Motor neuron (in vitro differentiated cells): ENCODE measurements at places on chromosomes 12 and 14.

- no peak for ATAC-seq
These were observed 426.0 kb downstream of the DAD1 start for GRCh38 chr14:22163051-22163450.

- no peak for ATAC-seq
These were observed 11.5 kb upstream of the TDRD9 start for GRCh38 chr14:103916636-103917262.

DNA sequence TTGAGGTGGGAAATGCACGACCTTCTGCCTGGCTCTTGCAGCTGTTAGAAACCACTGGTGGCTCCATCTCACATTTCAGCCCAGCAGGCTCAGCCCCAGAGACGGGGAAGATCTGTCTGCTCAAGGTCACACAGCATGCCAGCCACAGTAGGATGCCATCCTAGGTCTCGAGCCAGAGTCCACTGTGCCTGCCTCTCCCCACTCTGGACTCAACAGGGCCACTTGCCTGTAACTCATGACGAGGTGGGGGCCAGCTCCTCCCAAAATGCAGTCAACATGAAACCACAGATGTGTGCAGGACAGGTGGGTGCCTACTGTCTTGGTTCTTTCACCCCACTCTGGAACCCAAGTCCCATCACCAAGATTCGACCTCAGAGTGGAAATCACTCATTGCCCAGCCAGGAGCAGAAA lies 23.2 kb downstream of the BCL11B start:
- ATAC-seq, result no peak

DNA sequence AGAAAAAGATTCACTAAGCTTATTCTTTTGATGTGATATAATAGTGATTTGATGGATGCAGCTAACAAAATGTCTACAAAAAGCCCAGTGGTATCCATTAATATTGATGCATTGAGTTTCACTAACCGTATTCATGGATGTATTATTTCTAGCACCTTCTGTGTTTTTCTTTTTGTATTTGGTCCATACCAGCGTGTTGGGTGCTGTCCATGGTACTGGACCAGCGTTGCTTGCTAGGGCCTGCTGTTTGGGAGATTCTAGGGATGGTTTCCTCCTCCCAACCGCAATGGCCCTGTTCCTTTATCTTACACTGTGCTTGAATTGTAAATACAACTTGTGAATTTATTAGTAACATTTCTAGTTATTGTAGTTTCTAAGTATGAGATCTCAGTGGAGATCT lies 31.7 kb downstream of the ANO4 start:
- no peak for ATAC-seq

DNA sequence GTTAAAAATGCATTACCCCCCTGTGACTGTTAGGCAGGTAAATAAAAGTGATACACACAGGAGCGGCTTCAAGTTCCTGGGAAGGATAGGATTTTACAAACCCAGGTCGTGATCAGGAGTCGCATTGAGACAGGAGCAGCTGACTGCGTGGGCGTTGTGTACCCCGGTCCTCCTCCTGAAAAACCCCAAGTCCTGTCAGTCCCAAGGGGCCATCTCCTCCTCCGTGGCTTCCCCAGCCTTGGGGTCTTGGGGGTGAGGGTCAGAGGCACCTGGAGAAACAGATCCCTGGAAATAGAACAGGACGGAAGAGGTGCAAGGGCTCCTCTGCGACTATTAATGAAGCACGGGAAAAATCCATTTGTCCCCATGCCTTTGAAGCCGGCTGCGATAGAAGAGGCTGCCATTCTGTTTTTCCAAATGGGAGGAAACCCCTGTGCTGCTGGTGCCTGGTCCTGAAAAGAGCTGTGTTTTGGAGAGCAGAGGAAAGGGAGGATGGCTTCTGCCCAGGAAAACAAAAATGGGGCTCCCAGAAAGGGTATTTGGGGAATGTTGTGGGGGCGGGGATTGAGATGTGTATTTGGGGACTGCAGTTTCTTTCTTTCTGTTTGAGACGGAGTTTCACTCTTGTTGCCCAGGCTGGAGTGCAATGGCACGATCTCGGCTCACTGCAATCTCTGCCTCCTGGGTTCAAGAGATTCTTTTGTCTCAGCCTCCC lies 143.1 kb downstream of the ZNF664 start:
- no peak for ATAC-seq

DNA sequence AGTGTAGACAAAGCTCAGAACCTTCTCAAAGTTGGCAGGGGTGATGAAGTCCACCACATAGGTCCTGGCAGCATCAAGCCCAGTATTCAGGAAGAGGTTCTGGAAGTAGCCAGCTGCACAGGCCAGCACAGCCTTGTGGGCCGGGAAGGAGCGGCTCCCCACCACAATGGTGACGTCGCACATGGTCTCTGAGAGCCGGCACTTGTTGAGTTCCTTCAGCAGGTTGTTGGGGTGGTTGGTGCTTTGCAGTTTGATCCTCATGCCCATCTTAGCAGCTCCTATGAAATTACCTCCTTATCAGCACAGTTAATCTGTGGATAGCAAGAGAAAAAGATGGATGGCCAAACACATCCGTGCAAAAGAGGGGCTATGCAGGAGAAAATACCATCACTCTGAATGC lies 1.7 kb downstream of the ZBTB39 start:
- ATAC-seq, result no peak

- no peak for ATAC-seq
These were observed 7.5 kb upstream of the ETFBKMT start for GRCh38 chr12:31651893-31652521.

GRCh38 chr14:54667764-54668163 lies 100.8 kb downstream of the SAMD4A start:
- no peak for ATAC-seq

- no peak for ATAC-seq
These were observed 714.6 kb downstream of the DIO2 start for GRCh38 chr14:79496701-79497100.

GRCh38 chr14:74616507-74616906 lies 4.5 kb upstream of the LTBP2 start:
- ATAC-seq, result no peak

DNA sequence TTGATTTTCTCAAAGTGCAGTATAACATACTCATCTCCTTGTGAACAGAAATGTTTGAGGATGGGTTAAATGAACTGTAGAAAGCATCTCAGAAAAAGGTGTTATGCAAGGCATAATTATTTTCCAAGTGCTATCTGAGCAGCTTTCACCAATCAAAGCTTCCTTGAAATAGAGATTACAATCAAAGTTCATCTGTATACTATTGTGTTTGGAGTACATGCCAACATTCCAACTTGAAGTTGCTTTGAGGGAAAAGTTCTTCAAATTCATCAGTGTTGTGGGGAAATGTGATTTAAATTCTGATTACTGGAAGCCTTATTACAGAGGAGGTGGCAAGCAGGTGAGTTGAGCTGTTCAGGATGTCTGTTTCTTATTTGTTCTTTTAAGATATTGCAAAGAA lies 68.2 kb downstream of the TMTC2 start:
- ATAC-seq, result no peak

GRCh38 chr12:120887253-120888043 lies 16.7 kb downstream of the SPPL3 start:
- no peak for ATAC-seq

GRCh38 chr12:3055704-3056467 lies 21.3 kb upstream of the TSPAN9 start:
- ATAC-seq, result no peak

DNA sequence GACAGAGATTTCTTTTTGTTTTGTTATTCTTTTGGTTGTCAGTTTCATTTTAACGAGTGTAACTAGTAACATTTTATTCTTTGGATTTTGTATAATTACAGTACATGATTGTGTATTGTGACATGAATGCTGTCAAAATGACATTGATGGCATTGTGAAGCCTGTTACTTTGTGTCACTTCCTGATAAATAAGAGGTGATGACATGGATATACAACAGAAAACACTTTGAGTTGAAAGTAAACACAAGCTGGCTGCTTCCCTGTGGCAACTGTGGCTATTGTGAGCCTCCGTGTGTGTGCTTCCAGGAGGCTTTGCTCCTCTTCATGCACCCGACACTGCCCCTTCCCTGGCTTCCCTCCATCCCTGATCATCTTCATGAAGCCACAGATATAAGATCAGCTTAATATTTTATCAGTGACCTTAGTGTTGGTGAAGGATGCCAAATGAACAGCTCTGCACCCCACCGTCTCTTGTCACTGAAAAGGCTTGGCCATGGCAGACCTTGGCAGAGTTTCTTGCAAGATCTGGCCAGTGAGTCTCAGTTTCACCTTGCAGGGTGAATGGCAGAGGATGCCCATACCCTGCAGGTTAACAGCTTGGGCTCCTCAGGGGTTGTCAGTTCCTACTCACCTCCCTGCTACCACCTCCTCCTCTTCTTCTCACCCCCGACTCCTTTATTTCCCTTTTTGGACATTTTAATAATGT lies 191.9 kb downstream of the EPS8 start:
- ATAC-seq, result no peak

GRCh38 chr12:94147387-94147990 lies 888 bp upstream of the PLXNC1 start:
- ATAC-seq, result no peak

GRCh38 chr14:99609245-99610170 lies 5.5 kb upstream of the CCDC85C start:
- no peak for ATAC-seq

DNA sequence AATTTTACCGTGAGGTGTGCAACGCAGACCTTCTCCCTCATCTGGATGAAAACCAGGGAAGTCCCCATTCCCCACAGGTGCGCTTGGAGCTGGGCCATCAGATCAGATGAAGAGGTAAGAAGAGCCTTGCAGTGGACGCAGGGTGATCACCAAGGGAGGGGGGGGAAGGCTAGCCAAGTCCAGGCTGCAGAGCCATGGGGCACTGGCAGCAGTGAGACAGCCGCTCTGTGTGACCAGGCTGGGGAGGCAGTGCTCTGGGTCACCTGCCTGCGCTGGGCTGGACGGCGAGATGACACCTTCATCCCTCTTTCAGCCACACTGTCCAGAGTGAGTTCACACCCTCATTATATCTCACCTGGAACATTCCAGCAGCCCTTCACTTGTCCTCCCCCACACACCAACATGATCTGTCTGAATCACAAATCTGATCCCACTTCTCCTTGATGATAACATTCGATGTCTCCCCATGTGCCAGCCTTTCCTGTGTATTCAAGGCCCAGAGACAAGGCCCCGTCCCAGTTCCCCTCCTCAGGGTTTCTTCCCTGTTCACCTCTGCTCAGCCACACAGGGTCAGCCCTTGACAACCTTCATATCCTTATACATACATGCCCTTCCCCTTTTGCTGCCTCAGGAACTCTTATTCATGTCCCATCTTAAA lies 65.9 kb upstream of the VASH1 start:
- no peak for ATAC-seq

- no peak for ATAC-seq
These were observed 25.0 kb upstream of the GALNT9 start for GRCh38 chr12:132354211-132354981.

- ATAC-seq, result no peak
These were observed 153.6 kb upstream of the NRXN3 start for GRCh38 chr14:78016532-78016931.

GRCh38 chr12:50453872-50454271 lies 50.9 kb upstream of the DIP2B start:
- no peak for ATAC-seq

DNA sequence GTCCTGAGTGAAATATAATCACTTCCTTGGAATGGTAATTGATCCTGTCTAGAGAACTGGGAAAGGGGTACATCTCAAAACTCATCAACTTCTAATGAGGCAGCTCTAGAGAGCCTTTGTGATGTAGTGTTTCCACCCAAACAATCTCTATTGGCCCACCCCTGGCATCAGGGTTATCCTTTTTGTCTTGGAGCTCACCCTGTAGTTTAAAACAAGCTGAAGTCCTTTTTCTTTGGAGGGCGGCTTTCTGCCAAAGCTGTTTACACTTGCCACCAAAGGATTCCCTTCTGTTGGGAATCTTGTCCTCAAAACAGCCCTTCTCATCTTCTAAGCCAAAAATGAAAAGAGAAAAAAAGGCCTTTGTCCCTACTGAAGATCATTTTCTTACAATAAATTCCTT lies 60.6 kb upstream of the GTF2A1 start:
- ATAC-seq, result no peak

- ATAC-seq, result peak; percentile 5
These were observed 574 bp downstream of the GLRX5 start for GRCh38 chr14:95535226-95536021.

DNA sequence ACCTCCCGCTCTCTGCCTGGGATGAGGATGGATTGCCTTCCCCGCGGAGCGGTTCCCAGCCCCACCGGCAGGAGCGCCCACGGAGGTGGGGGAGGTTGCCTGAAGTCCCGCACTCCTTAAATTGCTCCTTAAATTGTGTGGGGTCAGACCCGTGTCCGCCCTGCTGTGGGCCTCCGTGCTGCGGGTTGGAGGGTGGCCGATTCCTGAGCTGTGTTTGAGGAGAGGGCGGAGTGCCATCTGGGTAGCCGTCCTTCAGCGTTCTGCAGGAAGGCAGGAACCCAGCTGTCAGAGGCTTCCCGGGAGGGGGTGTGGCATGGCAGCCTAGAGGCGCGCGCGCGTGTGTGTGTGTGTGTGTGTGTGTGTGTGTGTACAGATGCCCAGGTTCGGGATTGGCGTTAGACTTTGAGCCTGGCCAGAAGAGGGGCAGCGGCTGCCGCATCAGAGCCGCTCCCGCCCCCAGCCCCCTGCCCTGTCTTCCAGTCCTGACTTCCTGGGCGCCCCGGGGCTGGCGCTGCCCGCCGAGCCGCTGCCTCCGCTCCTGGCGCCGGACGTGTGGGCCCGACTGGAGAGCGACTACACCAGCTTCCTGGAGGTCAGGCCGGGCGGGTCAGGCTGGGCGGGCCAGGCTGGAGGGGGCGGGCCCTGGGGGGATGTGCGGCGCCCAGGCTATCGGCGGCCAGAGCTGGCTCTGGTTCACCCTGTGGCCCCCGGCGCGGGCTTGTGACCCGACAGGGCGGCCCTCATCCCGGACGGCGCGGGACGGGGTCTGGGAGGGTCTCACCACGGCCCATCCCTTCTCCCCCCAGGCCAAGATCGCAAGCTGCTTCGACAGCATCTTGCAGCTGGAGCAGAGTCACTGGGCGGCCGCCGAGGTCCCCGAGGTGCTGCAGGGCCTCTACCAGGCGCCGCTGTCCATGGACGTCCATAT lies 9.2 kb downstream of the EXOC3L4 start:
- peak; percentile 70 for ATAC-seq

DNA sequence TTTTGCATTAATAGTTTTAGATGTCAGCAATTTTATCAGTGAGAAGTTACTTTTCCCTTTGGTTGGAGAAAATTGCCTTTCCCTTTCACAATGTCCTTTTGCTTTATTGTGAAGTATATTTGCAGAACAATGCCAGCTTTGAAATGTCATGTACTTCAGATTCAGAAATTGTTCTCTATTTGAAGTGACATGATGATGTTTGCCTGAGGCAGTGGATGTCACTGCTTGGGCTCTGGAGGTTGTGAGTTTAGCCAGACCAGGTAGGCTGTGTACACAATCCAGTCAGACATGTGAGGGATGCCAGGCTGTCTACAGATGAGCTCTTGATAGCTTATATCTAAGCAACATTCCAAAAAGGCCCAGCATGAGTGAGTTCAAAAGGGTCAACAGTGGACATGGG lies 451.9 kb upstream of the FBXO33 start:
- ATAC-seq, result no peak

- ATAC-seq, result no peak
These were observed 90.4 kb upstream of the CCDC91 start for GRCh38 chr12:28099871-28100270.

- ATAC-seq, result no peak
These were observed 251.0 kb upstream of the FKBP4 start for GRCh38 chr12:2543801-2544200.

- ATAC-seq, result no peak
These were observed 27.0 kb upstream of the EID3 start for GRCh38 chr12:104276273-104277131.
